ENCODE measurements at places on chromosomes 5 and 9.

- DNase-seq = no peak
Measured at GRCh38 chr5:108257996-108258395, 123.9 kb downstream of the FBXL17 start.

DNA sequence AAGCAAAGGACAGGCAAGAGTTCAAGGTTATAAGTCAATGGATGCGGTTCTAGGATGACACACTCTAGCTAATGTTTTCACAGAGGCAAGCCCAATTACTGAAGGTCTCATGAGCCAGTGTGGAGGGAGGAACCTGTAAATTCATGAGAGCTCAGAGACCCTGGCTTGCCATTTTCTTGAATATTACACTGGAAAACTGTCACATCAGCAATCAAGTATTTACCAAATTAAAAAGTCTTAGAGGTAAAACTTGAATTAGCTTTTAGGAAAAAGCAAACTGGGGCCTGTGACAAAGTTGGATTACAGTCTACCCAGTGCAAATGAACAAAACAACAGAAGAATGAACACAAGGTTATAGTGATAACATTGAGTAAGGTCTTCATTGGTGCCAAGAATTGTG, 636.9 kb upstream of the TLE4 start:
- no peak for DNase-seq

- no peak for DNase-seq
Measured at GRCh38 chr5:139862313-139862712, 66.7 kb downstream of the PSD2 start.

DNA sequence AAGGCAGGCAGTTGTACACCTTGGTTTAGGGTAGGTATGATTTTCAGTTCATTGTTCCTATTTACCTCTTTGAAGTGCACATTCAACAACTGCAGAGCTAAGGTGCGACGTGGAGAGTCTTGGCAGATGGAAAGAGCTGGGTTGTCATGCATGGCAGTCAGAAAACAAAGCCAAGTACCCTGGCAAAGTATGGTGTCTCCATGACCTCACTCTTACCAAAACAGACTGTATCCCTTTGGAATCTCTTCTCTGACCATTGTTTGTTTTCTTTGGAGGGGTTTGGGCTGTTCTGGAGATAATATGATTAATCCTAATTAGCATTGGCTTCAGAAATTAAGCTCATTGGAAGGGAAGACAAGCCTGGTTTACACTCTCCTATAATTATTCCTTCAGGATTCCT, 665.7 kb downstream of the DNAH5 start:
- no peak for DNase-seq

GRCh38 chr5:75358117-75358516, 21.1 kb downstream of the HMGCR start:
- DNase-seq = no peak

DNA sequence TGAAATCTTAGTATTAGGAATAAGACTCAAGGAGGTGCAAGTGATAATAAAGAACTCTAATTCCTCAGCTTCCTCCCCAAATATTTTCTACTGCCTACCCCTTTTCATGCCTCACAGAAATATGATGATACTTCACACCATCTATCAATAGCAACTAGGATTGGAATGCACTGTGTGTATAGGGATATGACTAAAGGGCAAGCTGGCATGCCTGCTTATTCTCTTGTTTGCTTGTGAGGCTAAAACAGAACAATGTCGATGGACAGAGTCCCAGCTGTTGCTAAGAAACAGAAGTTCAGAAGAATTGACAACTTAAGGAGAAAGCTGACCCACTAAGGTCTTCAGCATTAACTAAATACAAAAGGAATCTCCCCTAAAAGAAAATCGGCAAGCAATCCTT, 9.7 kb upstream of the CHD1 start:
- DNase-seq = no peak

- no peak for DNase-seq
Measured at GRCh38 chr5:34583167-34583566, 73.0 kb upstream of the RAI14 start.

GRCh38 chr5:102278231-102278630, 17.9 kb downstream of the SLCO4C1 start:
- DNase-seq = no peak

DNA sequence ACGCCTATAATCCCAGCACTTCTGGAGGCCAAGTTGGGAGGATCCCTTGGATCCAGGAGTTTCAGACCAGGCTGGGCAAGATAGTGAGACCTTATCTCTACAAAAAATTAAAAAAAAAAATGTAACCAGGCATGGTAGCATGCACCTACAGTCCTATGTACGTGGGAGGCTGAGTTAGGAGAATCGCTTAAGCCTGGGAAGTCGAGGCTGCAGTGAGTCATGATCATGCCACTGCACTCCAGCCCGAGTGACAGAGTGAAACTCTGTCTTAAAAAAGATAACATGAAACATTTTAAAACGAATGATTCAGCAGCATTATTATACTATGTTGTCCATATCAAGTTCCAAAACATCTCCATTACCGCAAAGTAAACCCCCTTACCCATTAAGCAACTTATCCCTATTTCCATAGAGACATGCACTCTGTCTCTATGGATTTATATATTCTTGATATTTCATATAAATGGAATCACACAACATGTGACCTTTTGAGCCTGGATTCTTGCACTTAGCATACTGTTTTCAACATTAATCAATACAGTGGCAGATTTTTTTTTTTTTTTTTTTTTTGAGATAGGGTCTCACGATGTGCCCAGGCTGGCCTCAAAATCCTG, 56.9 kb upstream of the MTMR12 start:
- DNase-seq = no peak

DNA sequence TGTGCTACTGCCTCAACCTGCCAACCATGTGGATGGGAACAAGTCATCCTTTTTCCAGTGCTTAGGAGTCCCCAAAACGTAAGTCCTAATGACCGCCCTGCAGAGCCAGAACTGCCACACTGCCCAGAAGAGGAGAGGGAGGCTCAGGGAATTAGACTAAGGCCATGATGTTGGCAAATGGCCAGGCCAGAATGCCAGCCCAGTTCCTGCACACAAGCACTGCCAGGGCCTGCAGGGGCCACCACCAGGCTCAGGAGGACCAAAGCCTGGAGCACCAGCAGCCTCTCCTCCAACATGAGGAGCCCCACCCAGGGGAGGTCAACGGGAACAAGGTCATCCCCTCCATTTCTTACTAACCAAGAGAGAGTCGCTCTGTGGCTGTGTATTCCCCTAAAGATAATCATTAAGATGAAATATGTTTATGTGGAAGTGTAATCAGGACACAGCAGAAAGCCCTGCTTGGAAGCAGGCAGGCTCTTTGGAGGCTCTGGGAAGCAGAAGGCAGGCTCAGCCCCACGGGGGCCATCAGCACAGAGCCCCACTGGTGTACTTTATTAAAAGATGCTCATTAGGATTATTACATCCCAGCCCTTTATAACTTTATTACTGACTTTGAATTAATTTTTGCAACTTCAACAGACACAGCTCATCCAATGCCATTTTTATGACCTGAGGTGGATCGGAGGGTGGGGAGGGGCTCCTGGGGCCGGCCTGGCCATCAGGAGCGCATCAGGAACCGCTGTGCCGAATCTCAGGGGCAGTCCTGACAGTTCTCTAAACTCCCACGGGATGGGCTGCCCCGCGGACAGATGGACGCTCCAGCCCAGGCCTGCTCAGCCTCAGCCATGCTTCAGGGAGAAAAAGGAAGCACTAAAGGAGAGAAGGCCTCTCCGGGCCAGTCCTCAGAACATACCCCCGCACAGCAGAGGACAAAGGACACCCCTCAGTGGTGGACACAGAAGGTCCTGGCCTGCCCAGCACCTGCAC, 127.0 kb downstream of the ADAMTS2 start:
- no peak for DNase-seq

GRCh38 chr5:6722015-6722414, 8.8 kb downstream of the TENT4A start:
- no peak for DNase-seq

DNA sequence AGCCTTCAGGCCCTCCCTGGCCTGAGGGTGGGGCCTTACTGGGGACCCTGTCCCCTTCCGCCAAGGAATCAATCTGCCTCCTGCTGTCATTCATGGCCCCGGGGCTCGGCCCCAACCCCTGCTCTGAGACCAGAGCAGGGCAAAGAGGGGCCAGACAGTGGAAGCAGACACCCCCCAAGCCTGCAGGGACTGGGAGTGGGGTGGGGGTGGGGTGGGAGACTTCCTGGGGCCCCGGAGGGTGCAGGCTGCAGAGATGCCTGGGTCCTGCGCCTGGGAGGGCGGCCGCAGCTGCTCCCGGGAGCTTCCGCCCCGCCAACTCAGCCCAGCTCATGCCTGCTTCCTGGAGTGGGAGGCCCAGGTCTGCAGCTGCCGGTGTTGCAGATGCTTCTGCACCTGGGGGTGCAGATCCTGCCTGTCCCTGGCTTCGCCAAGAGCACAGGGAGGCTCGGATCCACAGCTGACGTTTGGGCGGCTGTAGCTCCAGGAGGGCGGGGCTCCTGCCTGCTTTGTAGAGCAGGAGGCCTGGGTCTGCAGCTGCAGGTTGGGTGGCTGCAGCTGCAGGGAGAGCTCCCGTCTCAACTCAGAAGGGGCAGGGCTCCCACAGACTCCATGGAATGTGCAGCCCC, 6.2 kb downstream of the KIF4B start:
- DNase-seq = no peak

DNA sequence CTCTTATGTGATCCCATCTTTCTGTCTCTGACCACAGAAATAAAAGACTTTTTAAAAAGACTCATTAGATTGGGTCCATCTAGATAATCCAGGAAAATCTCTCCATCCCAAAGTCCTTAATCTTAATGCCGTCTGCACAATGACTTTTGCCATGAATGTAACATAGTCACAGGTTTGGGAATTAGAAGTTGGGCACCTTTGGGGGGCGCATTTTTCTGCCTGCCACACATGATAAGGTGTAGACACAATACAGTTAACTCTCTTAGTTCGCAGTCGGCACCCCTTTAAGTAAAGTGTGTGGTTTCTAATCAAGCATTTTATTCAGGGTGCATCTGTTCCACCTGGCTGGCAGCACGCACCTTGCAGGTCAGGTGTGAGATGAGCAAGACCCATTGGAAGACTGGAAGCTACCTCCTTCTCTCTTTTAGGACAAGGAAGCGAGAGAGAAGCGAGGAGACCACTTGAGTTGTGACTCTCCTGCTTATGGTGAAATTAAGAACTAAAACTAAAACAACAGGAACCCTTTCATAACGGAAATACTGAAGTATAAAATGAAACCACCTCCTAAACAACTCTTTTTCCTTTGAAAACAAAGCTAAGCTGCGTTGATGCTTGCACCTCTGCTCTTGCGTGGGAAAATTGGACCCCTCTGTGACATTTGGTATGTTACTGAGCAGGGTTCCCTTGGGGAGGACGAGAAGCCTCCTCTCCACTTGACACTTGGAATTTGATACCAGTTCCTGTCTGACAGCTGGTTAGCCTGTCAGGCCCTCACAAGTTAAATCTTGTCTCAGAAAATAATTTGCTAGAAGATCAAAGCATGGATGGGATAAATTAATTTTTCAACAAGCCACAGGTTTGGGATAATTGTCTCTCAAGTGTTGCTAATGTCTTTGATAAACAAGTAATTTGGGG, 304.6 kb upstream of the DMRT1 start:
- DNase-seq = no peak

DNA sequence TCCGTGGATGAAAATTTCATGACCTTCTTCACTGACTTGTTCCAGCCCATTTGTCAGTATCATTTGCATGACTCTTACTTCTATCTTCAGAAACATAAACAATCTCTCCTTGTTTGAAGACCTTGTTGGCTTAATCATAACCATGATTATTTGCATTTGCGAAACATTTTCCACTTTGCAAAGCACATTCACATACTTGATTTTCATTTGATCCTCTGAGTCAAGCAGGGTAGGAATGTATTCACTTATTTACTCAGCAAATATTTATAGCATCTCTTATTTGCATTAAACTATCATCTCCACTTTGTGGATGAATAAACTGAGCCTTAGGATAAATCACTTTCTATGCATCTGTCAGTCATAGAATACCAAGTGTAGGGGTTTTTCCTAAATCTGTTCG, 343.0 kb upstream of the SGCD start:
- no peak for DNase-seq

GRCh38 chr9:126885131-126885641, 24.7 kb downstream of the ZBTB34 start:
- DNase-seq = no peak

DNA sequence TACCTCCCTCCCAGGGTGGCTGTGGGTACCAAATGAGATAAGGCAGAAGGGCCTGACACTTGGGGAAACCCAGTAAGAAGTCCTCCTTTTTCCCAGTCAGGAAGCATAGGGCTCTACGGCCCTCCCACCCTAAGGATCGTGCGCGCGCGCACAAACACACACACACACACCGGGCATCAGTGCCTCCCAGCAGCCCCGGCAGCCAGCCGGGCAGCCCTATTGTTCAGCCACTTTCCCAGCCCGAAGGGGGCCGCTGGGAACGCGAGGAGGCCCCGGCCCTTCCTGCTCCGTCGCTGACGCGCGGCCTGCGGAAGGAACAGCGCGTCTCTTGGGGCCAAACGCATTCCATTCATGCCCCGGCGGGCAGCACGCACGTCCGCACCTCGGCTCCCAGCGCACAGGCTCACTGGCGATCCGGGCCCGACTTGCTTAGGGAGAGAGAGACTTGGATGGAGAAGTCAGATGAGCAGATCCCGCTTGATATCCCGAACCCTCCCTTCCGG, 22.6 kb downstream of the DUSP1 start:
- no peak for DNase-seq

GRCh38 chr9:107409581-107410389, 79.8 kb downstream of the KLF4 start:
- no peak for DNase-seq

DNA sequence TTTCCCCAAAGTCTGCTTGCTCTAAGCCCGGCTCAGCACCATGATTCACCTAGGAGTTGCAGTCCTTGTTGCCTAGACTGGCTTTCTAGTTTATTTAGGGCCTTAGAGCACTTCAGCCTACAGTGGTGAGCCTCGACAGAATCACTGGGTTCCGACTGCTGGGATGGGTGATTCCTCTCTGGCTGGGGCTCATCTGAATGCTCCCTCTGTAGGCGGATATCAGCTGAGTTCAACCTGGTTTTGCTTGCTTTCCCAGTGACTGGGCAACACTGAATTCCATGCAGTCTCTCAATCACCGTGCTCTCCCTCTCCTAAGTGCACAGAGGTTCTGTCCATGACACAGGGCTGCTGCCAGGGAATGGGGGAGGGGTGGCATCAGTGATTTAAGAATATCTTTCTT, 54.1 kb downstream of the OSMR start:
- DNase-seq = no peak

- DNase-seq = peak; percentile 18
Measured at GRCh38 chr9:125747053-125747764, at the start of gene PBX3. Gene PBX3, plus strand, starts transcription at chr9:125747373.

DNA sequence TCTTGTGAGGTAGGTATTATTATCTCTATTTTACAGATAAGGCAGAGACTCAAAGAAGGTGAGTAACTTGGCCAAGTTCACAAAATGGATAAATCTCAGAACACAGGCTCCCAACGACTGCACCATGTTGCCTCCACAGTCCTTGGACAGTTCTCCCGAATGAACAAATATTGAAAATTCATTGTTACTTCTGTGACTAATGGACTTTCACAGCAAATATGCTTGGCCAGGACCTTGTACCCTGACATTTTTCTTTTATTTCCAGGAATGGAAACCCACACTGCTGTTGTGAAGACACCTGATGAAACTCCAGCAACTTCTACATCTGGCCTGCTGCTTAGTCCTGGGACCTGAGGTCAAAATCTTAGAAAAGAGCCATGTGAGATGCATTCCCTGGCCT, 2.5 kb upstream of the CYSTM1 start:
- DNase-seq = no peak
